Skeletal muscle cell (primary cell): ENCODE measurements at places on chromosomes 12 and 14.

- DNase-seq: no peak
Measured at GRCh38 chr14:72630374-72630773, 263.5 kb downstream of the DPF3 start.

GRCh38 chr12:56616925-56617324 lies 13.2 kb downstream of the BAZ2A start:
- no peak for DNase-seq

DNA sequence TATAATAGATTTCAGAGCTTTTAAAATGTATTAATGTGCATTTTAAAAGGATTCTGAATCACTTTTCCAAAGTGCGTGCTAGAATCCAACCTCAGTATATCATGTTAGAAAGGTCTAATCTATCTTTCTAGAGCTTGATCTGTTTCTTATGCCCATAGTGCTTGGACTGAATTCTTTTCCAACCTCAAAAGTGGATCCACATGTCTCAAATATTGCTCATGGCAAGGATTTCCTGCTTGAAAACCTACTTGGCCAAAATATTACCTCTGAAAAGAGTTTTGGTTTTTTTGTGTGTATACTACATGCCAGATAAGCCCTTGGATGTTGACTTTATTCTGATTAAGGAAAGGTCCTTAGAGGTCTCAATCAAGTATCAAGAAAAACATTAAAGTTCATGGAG lies 16.9 kb upstream of the SLC6A15 start:
- DNase-seq: no peak

DNA sequence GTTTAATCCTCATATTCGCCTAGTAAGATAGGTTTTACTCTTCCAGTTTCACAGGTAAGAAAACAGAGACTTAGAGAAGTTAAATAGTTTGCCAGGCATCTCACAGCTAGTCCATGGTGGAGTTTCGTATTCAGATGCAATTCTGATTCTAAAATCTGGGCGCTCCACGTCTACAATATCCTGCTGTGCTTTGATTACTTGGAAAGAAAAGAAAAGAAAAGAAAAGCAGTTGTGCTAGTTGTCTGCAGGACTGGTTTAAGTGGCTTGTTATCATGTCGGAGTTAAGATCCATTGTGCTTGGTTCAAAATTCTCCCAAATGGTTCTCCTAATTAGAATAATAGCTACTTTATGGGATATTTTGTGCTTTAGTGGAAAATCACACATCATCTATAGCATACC lies 18.6 kb downstream of the AKAP3 start:
- DNase-seq: no peak

- no peak for DNase-seq
Measured at GRCh38 chr14:86015941-86016340, 486.0 kb downstream of the FLRT2 start.

DNA sequence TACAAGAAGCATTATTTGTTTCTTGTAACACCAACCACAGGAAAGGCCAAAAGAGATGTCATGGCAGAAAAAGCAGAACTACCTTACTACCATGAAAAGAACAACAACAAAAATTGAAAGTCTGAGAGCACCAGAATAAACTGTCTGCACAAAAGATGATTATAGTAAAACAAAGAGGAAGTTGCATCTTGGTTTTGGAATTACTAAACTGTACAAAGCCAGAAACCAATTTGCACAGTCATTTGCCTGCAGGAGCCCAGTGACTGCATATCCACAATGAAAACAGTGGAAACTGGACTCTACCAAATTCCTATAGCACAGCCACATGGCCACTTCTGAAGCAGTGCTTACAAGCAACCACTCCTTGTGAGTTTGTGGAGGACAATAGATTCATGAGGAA lies 276.2 kb downstream of the SSPN start:
- peak; percentile 10 for DNase-seq

GRCh38 chr12:124876171-124876570 lies 12.5 kb upstream of the SCARB1 start:
- no peak for DNase-seq

DNA sequence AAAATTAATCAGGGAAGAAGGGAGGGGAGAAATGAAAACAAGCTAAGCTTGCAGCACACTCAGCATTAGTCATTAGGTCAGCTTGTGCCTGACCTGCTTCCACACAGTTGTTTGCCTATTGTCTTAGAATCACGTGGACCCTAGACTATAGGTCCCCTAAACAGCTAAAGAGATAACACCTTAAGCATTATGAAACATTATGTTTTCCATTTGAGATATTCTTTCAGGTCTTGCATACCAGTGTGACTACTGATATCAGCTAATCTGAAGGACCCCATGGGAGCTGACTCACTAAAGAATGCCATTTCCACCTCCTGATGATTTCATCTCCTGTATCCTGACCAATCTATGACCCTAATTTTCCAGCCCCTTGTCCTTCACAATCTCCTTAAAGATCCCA lies 154.1 kb upstream of the FUT8 start:
- DNase-seq: peak; percentile 54

GRCh38 chr12:27624586-27624985 lies 71.7 kb upstream of the REP15 start:
- DNase-seq: no peak

GRCh38 chr12:20376984-20377383 lies 8.6 kb downstream of the PDE3A start:
- DNase-seq: no peak

DNA sequence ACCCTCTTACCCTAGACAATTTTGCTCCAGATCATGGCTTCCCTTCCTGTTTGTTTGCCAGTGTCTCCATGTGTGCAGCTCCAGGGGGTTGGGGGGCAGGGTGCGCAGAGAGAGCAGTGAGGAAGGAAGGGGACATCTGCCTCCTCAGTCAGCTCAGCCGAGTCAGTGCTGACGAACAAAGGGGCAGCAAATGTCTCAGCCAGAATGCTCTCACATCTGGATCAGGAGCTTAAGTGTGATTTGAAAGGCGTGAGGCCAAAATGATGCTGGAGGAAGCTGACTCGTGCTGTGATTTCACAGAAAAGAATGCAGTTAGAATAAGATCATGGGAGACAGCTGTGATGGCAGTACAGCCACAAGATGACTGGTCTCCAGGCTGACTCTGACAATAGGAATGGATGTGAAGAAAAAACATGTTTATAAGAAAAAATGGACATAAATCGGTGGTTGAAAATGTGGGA lies 27.1 kb upstream of the CDK17 start:
- DNase-seq: peak; percentile 100

- DNase-seq: no peak
Measured at GRCh38 chr12:115636546-115636945, 640.9 kb downstream of the MED13L start.

- no peak for DNase-seq
Measured at GRCh38 chr12:64658892-64659481, 48.7 kb downstream of the RASSF3 start.

DNA sequence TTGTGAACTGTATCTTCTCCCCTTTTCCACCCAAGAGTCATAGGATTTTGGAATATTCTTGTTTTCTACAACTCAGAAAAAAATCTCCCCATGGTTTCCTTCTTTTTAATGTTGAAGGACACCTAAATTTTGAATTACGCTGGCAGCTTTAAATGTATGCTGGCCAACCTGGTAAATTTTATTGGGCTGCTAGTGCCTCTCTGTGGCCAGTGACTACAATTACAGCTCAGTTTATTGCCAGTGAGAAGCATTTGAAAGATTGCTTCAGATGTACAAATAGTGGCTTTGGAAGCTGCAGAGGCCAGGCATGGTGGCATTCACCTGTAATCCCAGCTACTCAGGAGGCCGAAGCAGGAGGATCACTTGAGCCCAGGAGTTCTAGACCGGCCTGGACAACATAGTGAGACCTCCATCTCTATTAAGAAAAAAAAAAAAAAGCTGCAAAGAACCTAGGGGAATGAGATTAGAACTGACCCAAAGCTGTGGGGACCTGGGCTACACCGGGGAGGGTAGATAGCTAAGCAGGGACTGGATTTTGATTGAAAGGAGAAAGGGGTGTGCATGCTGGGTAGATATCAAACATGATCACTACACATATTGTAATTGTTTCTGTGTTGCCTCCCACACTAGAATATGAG lies 7.6 kb upstream of the RAB21 start:
- peak; percentile 30 for DNase-seq

GRCh38 chr14:98162856-98163805 lies 1108.9 kb downstream of the BCL11B start:
- DNase-seq: no peak

- peak; percentile 47 for DNase-seq
Measured at GRCh38 chr14:79278798-79279644, 932.3 kb downstream of the DIO2 start.

DNA sequence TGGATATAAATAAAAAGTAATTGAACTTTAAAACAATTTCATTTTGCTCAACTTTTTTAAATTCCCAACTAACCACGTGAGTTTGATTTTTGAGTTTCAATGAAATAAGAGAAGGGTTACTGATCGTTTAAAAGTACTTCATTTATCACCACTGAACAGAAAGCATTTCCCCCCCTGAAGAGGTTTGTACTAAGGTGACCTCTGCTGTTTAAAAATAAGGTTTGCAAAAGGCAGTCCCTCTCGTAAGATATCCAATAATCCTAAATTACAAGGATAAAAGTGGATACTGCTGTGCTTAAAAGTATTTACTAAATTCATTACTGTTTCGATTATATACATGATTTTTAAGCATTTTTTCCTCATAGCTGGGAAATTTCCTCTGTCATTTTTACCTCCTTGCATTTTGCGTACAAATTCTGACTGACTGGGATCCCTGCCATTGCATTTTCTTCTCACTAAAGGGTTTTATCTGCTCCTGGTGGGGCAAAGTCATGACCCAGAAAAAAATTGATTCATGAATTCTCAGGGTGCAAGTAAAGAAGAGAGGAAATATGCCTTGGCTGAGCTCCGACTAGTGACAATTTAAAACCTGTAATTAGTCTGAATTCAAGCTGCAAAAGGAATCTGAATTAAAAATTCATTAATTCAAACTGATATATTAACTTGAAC lies 463.8 kb downstream of the PRKD1 start:
- DNase-seq: no peak

DNA sequence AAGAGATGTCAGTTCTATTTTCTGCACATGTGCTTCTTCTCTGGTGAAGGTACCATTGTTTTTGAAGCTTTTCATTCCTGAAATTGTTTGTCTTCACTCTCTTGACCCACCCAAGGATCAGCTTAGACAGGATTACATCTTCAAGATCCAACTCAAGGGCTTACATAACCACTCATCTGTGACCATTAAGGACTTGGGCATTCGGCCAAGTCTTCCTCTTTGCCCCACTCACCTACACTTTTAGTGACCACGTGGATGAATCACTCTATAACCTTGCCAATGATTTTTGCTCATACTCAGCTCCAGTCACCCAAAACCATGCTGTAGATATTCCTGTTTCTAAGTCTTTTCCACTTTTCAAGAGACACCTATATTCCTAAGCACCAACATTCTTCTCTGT lies 36.5 kb upstream of the SSTR1 start:
- peak; percentile 11 for DNase-seq

DNA sequence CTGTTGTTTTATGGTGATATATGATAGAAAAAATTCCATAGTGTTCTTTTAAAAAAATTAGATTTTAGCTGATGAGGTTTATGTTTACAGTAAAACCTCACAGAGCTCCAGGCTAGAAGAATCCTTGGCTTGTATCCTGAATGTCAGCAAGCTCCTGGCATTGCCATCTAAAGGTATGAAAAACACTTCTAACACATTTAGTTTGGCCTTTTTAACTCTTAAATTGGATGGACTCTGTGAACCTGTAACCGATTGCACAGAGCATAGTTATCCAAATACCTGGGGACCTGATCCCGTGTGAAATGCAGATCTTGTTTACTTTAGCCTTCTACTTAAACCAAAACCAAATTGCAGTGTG lies 241.1 kb upstream of the DCN start:
- no peak for DNase-seq
